ENCODE measurements at places on chromosomes 1 and 21.

- no peak for DNase-seq
Measured at GRCh38 chr1:169860750-169861149, 32.9 kb downstream of the SCYL3 start.

GRCh38 chr1:91856996-91857395 is 29.0 kb downstream of the TGFBR3 start:
- no peak for DNase-seq

GRCh38 chr1:114669562-114670082 is at the start of gene DENND2C:
TSS of gene DENND2C (minus strand) at chr1:114670049. CDS start at chr1:114625984, 44,065 bp downstream.
- DNase-seq: no peak

GRCh38 chr1:234212764-234213657 is 160.2 kb upstream of the COA6 start:
- peak; percentile 74 for DNase-seq

GRCh38 chr1:181160998-181161870 is 72.7 kb downstream of the IER5 start:
- DNase-seq: peak; percentile 96

DNA sequence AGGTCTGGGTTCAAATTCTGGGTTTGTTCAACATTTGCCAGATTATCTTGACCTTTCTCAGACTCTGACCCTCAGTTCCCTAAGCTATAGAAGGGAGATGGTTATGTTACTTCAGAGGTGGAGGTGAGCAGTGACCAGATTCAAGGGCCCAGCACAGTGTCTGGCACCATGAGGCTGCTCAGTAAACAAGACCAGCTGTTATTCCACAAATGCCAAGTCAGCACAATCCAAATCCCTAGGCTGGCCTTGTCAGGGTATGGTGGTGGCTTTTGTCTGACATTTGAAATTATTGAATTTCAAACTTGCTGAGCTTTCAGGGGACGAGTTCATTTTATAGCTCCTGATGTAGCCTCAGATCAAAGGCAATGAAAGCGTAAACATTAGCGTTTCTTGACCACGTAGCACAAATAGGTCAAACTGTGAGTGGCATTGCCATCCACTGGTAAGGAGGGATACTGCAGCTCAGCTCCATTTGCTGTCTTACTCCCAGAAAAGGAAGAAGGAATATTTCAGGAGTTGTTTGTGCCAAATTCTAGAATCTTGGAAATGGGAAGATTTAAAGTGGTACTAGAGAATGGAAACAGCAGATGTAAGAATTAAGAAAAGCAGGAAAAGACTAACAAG is 94.3 kb upstream of the EDN2 start:
- no peak for DNase-seq

DNA sequence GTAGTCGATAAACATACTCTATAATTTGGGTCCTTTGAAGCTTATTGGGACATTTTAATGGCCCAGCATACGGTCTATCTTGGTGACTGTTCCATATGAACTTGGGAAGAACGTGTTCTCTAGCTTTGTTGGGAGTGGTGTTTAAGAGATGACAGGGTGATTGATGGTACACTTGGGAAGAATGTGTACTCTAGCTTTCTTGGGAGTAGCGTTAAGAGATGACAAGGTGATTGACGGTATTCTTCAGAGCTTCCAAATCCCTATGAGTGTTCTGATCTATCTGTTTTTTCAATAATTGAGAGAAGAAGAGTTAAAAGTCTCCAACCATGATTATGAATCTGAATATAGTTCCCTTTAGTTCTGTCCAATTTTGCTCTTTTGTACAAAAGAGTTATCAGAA is 9.4 kb downstream of the NPHP4 start:
- DNase-seq: no peak

- DNase-seq: no peak
Measured at GRCh38 chr1:63590166-63590560, 3.0 kb upstream of the PGM1 start.

- DNase-seq: no peak
Measured at GRCh38 chr1:233735847-233736246, 121.9 kb downstream of the KCNK1 start.

GRCh38 chr1:113871597-113872113 is at the start of gene PTPN22:
TSS of gene PTPN22 (minus strand) at chr1:113871712.
- DNase-seq: peak; percentile 93

- no peak for DNase-seq
Measured at GRCh38 chr1:239906394-239906793, 185.3 kb upstream of the FMN2 start.

DNA sequence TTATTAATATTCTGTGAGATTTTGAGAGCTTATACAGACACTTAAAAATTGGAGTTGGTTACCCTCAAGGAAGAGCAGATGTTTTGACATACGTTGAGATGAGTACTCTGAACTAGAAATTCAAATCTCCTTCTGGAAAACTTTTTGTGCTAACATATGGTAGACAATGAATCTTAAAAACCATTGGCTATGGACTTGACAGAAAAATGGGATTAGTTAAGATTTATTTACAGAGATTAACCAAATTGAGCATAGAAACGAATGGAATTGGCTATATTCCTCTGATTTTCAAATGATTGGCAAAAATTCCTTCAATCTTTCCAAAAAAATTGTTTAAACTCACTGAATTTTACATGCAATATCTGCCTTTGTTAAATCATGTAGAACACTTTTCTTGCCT is 1392.9 kb downstream of the BRINP3 start:
- no peak for DNase-seq

DNA sequence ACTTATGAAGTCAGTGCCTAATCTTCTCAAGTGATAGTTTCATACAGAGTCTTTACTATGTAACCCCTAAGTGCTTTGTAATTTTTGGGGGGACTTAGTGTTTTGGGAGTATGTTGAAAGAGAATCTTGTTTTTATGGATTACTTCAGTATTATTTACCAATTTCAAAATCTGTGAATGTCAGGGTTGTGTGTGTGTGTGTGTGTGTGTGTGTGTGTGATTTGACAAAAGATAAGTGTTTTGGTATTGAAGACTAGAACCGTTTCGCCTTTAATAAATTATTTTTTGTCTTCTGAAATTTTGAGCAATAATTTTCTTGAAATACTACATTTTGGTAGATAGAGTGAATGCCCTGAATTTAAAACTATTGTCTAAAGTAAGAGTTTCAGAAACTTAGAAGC is 5.8 kb downstream of the MAGI3 start:
- no peak for DNase-seq

GRCh38 chr1:247417831-247418230 is 1.9 kb downstream of the NLRP3 start:
- DNase-seq: peak; percentile 36

GRCh38 chr1:72568113-72568512 is 285.8 kb upstream of the NEGR1 start:
- no peak for DNase-seq

- no peak for DNase-seq
Measured at GRCh38 chr1:2596530-2597333, 10.2 kb downstream of the PRXL2B start.

All from Kasumi-1 (cell line).